ENCODE measurements at places on chromosomes 5 and 9.

GRCh38 chr9:90000925-90001324 is 396.1 kb downstream of the GADD45G start:
- DNase-seq = no peak

GRCh38 chr5:78912085-78912771 is 72.9 kb downstream of the ARSB start:
- no peak for DNase-seq

GRCh38 chr5:107669096-107670031 is 1.4 kb downstream of the EFNA5 start:
- no peak for DNase-seq

DNA sequence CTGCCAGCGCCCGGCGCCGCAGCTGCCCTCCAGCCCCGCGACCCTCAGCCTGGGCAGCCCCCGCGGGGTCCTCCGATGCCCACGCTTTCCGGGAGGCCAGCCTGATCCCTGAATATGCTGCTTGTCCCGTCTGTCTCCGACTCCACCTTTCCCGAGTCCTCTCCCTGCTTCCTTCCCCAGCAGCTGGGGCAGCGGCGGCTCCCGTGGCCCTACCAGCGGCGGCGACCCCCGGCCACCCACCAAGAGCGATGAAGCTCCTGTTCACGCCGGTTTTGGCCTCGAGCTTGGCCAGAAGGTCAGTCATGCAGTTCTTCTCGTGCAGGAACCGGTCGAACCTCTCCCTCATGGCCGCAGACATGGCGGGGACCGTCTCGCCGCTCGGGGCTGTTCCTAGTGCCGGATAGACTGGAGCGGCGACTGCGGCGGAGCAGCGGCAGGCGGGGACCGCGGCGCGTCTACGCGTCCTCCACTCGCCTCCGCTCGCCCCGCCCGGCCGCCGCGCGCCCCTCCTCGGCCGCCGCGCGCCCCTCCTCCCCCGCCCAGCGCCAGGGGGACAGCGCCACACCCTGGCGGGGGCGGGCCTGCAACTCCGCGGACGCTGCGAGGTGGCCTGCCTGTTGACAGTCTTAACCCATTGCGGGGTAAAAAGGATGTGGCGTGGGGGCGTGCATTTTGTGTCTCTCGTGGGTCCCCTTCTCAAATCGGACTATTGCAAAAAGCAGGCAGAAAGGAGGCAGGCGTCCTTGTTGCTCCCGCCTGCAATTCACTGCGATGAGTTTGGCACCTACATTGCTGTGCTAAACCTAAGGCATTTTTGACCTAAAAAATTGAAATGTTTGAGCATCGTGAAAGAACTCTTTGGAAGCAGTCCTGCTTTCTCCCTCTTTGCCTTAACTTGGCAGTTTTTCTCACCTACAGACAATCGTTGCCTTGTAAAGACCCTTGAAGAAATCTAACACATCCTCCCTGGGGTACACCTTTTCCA is at the start of gene REEP5:
TSS of gene REEP5 (minus strand) at position 395 of the 985 bp plus-strand sequence. CDS start at position 358, 37 bp downstream.
- peak; percentile 91 for DNase-seq

DNA sequence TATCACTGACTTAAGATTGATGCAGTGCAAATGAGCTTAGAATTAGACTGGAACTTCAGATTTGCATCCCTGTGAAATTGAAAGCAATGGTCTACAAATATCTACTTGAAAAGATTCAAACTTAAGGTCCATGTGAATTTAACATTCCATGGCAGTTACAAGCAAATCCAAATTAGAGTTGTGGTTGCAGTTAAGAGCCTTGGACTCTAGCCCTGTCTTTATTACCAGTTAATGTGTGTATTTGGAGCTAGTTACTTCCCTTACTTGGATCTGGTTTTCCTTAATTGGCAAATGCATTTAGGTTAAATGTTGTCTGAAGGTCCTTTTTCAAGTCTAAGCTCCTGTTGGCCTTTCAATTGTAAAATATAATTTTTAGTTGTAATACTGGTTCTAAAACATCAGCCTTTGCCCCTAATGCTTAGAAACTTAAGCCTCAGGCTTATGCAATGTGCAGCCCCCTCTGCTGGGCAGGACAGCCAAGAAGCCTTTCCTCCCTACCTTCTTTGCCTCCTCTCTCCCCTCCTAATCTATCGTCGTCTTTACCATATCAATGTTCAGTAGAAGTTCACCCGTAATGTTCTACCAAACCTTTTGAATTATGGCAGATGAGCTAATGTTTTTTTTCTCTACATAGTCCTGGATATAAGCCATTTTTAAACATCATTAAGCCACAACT is 59.5 kb downstream of the ERMP1 start:
- DNase-seq = no peak

DNA sequence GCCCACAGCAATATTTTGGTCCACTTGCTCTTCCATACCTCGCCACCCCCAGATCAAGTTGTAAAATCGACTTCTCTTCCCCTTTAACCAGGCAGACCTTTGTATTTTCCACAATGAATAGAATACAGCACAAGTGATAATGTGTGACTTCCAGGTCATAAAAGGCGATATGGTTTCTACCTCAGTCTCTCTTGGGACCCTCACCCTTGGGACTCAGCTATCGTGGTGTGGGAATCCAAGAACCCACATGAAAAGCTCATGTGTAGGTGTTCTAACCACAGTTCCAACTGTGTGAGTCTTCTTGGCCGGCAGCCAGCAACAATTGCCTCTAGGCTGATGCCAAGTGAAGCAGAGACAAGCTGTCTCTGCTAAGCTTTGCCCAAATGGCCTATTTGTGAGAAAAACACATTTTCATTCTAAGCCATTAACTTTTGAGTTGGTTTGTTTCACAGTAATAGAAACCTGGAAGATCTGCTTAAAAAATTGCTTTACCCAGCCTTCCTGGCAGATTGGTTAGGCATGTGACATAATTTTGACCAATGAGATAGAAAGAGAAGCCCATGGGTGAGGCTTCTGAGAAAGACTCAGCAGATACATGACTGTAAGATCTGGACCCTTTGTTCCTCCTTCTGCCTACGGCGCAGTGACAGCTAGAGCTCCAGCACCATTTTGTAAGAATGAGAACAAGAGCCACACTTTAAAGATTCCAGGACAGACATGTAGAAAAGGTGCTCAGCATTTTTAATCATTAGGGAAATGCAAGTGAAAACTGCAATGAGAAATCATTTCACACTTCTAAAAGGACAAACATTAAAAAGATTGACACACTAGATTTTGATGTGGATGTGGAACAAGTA is 18.3 kb upstream of the MLLT3 start:
- peak; percentile 49 for DNase-seq

DNA sequence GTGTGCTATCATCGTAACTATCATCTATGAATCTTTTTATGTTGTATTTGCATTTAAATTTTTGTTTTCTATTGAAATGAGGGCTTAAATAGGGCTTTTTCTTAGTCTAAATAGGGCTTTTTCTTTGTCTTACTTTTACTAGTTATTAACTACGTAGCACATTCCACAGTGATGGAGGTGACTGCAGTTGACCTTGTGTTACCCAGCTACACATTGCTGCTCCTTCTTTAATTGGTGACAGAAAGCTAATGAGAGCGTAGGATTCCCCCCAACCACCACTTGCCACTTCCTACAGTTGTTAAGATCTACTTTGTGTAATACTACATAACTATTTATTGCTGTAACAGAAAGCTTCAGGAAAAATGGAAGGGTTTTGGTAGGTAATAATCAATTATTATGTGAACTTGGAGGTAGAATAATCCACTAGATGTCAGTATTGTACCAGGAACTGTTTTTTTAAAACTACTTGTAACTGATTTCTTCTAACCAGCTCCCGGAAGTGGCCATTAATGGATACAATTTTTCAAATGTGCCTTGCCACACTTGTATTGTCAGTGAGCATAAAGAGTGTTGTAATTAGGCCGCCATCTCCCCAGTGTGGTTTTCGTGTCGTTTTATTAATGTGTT is 18.0 kb downstream of the MTRR start:
- DNase-seq = peak; percentile 15

DNA sequence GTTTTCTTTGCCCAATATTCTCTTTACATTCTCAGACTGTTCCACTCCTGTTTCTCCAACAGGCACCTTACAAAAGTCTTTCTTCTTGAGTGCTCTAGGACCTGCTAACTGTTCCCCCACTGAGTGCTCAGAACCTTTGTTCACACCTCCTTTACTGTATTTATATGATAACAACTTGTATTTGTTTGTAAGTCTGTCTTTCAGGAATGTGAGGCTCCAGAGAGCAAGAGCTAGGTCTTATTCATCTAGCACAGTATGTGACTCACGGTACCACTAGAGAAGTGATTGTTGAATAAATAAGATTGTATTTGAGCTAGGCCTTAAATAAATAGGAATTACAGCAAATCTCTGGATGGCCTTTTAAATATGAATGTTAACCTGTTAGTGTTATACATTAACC is 42.5 kb upstream of the MYOT start:
- DNase-seq = no peak

GRCh38 chr5:56490971-56491468 is 257.9 kb upstream of the ANKRD55 start:
- no peak for DNase-seq

DNA sequence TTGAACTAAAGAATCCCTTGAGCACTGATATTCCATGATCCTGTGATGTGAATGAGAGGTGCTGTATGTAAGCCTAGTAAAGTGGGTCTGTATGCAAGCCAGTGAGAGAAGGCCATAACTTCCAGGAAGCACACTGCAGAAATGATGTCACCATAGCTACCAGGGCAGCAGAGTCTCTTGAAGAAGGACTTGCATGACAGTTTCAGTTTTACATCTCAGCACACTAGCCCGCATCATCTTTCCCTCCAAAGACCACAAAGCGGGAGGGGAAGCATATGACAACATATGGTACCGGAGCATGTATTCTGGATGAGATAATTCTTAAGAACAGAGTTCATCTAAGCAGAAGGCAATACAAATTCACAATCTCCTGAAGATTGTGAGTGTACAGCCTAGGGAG is 37.6 kb upstream of the MAST4 start:
- DNase-seq = peak; percentile 74

GRCh38 chr5:147439254-147439653 is 70.6 kb downstream of the DPYSL3 start:
- DNase-seq = no peak

GRCh38 chr5:32232441-32233219 is 58.5 kb upstream of the GOLPH3 start:
- DNase-seq = peak; percentile 84

DNA sequence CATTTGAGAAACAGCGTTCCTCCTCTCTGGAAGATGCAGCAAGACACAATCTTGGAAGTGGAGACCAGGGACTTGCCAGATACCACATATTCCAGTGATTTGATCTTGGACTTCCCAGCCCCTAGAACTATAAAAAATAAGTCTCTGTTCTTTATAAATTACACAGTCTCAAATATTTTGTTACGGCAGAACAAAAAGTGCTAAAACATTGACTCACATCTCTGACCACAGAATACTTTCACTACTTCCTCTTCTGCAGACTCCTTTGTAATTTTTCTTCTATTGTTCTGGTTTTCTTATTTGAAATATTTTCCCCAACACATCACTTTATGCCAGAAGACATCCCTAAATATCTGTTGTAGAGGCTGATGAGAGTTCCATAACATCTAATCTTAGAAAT is 706.1 kb upstream of the CDH18 start:
- DNase-seq = no peak

GRCh38 chr9:21852754-21853153 is 50.3 kb downstream of the MTAP start:
- peak; percentile 73 for DNase-seq

- no peak for DNase-seq
Observed at GRCh38 chr9:18463991-18464390, 10.0 kb upstream of the ADAMTSL1 start.

DNA sequence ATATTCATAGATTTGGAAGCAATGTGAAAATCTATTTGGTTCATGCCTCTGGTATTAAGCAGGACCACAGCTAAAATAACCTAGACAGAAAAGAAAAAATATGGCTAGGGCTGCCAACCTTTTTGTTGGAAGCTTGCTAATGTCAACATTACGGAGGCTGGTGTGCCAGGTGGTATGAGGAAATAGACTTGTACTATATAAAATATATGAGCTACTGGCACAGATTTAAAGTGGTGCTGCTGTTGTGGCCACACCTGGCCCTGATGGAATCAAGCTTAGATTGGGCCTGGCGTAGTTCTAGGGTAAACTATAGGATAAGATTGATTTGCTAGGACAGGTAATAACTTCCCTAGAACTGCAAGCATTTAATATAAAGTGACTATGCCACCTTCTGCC is 10.6 kb upstream of the PARP8 start:
- no peak for DNase-seq

- DNase-seq = peak; percentile 3
Observed at GRCh38 chr9:28774433-28775235, 1201.4 kb upstream of the C9orf72 start.

GRCh38 chr9:90307167-90307833 is 335.3 kb downstream of the DIRAS2 start:
- DNase-seq = no peak

- peak; percentile 53 for DNase-seq
Observed at GRCh38 chr5:82793808-82794419, 283.3 kb downstream of the TMEM167A start.

DNA sequence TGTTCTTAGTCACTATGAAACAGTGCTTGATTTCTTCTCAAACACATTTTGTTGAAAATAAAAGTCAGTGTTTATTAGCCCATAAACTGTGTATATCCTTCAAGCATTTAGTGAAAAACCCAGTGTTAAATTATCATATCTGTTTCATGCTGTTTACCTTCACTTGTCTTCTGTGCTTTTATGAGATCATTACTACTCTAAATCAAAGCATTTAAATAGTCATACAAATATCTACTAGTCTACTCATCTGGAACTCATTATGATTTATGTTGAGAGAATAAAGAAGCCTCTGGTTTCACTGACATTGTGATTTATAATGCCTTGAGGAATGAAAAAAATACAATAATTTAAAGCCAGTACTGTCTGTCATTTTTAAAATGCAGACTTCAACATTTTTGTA is 366.5 kb downstream of the SLCO4C1 start:
- no peak for DNase-seq

GRCh38 chr5:76672242-76672641 is 43.7 kb upstream of the F2R start:
- no peak for DNase-seq

All from activated CD4-positive, alpha-beta T cell treated with anti-CD3 and anti-CD28 coated beads, Interleukin-2, Interleukin-6, amounts not matched to agents 100 ng/mL and 50 ng/mL, durations not matched to agents 16 hours and 8 hours (primary cell).